ENCODE measurements at places on chromosomes 3 and 15. TPM values are rescaled to one million over a fixed set of nuclear protein-coding genes. Genes with fewer than 3 reads are reported as not detected.

DNA sequence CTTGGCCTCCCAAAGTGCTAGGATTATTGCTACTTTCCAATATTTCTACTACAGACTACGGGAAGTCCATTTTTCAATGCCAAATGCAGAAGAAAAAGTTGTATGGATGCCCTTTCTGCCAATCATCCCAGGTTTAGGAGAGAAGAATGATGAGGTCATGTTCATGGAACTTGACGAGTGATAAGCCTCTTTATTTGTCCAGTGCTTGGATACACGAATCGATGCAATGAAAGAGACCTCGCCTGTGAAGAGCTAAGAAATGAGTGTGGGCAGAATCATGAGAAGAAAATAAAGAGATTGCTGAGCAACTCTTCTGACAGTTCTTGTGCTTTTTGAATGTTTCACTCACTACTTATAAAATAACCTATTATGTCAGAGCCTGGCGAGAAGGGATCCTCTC is 996 bp upstream of the SLC28A1 start:
- DNase-seq: peak; percentile 43

DNA sequence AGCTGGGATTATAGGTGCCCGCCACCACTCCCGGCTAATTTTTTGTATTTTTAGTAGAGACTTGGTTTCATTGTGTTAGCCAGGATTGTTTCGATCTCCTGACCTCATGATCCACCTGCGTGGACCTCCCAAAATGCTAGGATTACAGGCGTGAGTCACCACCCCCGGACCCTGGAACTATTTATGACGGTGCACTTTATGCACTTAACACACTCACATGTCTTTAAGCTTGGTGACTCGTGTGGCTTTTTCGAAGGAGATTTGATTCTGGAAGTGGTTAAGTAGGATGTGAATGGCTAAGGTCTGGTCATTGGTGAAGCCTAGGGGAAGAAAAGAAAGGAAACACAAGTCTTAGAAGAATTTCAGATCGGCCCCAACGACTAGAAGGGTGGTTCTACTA is 20.3 kb downstream of the BBS4 start:
- peak; percentile 38 for DNase-seq

DNA sequence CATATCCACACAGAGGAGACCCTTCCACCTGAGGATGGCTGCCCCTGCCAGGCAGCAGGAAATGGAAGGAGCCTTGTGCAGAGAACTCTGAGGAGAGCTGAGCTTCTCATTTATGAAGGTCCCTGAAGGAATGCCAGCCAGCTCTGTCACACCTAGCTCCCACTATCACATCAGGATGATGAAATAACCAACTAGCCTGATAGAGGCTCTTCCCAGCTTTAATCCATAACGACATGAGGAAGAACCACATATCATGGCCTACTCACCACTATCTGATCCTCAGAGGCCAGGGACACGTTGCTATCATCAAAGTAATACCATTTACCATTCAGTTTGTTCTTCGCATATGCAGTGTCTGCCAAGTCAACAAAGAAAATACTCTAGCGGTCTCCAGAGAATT is 1.5 kb upstream of the C3orf62 start:
- DNase-seq: no peak

DNA sequence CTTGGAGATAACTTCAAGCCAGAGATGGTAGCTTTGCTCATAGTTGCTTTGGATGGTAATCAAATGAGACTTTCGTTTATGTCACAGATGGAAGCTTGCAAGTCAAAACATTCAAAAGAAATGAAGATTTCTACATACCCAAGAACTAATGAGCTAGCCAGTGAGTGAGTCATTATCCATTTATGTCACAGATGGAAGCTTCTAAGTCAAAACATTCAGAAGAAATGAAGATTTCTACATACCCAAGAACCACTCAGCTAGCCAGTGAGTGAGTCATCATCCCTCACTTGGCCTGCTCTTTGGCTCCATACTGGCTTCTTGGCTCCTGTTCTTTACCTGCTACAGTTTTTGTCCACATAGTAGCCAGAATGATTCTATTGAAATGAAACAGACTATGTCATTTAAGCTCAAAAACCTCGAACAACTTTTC is 559.8 kb upstream of the CBLB start:
- peak; percentile 100 for DNase-seq

GRCh38 chr3:4821975-4822374 is 157.3 kb upstream of the BHLHE40 start:
- DNase-seq: no peak

GRCh38 chr3:132342610-132343009 is 25.4 kb downstream of the ACP3 start:
- no peak for DNase-seq

GRCh38 chr3:16545413-16546185 is 32.1 kb upstream of the RFTN1 start:
- DNase-seq: no peak

GRCh38 chr15:39878406-39878785 is 41.7 kb downstream of the GPR176 start:
- DNase-seq: peak; percentile 73

GRCh38 chr3:17936736-17937480 is 194.5 kb upstream of the TBC1D5 start:
- no peak for DNase-seq

DNA sequence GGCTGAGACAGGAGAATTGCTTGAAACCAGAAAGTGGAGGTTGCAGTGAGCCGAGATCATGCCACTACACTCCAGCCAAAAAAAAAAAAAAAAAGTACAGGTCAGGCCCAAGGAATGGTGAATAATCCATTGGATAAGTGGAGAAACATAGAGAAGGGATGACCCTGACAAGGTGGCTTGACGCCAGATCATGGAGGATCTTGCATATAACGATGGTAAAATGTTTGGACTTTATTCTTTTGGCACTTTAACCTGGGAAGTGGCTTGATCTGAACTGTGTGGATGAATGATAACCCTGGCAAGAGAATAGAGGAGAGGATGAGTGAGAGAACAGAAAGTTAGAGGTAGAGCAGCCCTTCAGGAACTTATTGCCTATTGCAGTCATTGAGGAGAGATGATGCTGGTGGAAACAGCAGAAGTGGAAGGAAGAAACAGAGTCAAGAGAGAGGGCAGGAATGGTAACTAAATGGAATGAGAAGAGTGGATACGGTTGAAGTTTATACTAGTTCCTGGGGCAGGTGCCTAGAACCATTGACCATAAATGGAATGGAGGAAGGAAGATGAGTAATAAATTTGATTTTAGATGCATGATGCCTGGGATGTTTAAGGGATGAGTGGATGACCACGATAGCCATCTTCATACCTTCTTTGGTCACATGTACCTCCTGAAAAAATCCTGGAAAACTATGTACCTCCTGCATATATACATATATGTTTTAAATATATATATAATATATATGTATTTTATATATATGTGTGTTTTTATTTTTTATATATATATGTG is 57.8 kb downstream of the BLM start:
- peak; percentile 86 for DNase-seq

GRCh38 chr3:177924261-177924660 is 612.0 kb upstream of the KCNMB2 start:
- DNase-seq: no peak

DNA sequence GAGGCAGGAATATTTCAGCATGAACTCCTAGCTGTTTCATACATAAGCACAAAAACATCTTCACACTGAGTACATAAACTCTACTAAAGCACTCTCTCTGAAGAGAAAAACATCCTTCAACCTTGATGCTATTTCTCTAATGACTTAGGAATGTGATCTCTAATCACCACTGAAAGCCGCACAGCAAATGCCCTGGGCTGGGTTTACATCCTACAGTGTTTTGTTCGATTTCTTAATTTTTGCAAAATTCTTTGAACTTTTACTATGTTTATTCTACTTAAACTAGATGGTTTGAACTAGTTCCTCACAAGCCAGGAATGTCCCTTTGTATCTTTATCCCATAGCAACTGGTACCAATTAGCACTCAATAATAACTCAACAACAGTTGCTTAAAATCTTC is 130.9 kb upstream of the ABI3BP start:
- no peak for DNase-seq

GRCh38 chr3:170426240-170426797 is 7.7 kb downstream of the CLDN11 start:
- peak; percentile 69 for DNase-seq

GRCh38 chr3:190083635-190084034 is 37.1 kb downstream of the P3H2 start:
- no peak for DNase-seq

DNA sequence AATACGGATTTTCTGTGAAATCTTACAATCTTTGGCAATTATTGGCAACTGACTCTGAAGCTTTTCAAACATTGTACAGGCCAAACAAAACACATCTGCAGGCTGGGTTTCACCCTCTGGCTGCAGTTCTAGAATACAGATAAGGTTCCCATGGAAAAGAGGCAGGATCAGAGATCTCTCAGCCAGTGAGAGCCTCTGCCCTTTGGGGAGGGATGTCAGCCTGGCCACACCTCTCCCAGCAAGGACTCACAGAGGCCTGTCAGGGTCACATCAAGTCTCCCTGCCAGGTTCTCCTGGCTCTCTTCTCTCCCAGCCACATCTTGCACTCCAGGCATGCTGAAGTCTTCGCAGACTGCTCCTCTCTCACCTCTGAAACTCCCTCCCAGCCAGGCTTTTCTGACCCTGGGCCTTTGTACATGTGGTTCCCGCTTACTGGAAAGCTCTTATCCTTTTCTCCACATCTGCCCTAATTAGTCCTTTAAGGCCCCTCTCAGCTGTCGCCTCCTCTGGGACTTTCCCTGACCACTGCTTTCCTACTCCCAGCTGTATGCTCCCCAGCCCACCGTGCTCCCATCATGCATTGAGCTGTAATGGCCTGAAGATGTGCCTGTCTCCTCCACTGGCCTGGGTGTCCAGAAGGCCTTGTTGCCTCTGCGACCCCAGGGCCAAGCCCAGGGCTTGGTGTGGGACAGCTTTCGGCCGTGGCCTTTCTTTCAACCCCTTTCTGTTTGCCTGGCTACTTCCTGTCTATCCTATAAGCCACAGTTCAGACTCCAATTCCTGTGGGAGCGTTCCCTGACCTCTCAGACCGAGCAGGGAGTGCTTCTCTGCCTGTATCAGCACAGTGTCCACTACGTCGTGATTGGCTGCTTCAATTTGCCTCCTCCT is 4.3 kb downstream of the RBP1 start:
- DNase-seq: peak; percentile 92

GRCh38 chr3:127458696-127459604 is 131.6 kb downstream of the TPRA1 start:
- DNase-seq: no peak

DNA sequence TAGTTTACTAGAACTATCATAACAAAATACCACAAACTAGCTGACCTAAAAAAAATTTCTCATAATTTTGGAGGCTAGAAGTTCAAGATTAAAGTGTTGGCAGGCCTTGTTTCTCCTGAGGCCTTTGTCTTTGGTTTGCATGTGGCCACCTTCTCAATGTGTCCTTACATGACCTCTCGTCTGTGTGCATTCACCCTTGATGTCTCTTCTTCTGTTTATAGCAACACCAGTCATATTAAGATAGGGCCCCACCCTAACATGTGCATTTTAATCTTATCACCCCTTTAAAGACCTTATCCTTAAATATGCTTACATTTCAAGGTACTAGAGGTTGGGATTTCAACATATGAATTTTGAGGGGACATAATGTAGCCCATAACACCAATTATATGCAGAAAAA is 177.0 kb downstream of the ZBBX start:
- DNase-seq: no peak

GRCh38 chr3:14265246-14265962 is 86.8 kb downstream of the LSM3 start:
- DNase-seq: peak; percentile 77

DNA sequence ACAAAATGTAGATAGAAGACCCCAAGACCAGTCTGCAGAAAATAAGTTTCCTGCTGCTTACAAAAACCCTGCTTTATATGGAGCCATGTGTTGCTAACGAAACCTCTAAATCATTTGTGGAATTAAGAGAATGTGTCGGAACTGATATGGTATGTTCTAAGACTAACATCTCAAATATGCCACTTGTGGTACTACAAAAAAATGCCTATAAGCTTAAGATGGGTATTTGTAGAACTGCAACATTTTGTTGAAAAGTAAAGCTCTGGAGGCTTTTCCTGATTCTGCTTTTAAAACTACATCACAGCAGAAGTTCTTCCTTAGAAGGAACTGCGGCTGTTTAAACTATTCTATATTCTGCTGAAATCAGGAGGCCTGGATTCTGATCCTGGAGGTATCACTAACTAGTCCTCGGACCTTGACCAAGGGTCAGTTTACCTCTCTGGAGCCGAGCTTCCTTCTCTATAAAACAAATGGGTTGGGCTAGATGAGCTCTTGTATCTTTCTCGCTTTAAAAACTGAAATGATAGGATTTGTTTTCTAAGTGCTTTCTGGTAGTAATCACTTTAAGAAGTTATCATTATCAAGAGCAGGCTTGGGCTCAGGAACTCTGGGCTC is 74.9 kb downstream of the RAD18 start:
- peak; percentile 95 for DNase-seq

GRCh38 chr15:40906991-40907802 is 12.9 kb downstream of the VPS18 start:
- DNase-seq: peak; percentile 29

- no peak for DNase-seq
These were observed 51.7 kb downstream of the OTOL1 start for GRCh38 chr3:161548301-161548700.

GRCh38 chr3:53161450-53161819 is 426 bp downstream of the PRKCD start:
- no peak for DNase-seq

GRCh38 chr15:78059110-78059839 is 18.2 kb downstream of the TBC1D2B start:
- DNase-seq: peak; percentile 37

GRCh38 chr3:166527325-166527724 is 690.1 kb upstream of the BCHE start:
- peak; percentile 60 for DNase-seq

DNA sequence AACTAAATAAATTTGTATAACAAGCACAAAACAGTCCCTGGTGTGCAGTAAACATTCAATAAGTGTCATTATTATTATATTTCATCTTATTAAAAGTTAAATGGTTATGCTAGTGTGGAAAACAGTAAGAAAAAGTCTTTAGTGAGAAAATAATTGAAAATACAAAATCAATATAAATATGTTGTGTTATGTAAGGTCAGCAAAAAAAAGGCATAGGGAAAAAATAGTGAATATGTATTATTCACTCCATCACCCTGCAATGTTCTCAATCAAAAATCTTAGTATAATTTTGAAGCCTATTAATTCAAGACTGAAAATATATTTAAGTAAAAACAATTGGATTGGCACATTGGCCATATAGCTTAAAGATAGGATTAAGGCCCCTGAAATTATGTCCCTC is 63.3 kb upstream of the KCNMB2 start:
- no peak for DNase-seq

CCDC71 gene
- total RNA-seq: 20.5 TPM

TMEM212 gene
- not detected for total RNA-seq

TGM5 gene
- total RNA-seq: 0.16 TPM

PIGZ gene
- total RNA-seq: 0.54 TPM

NR2E3 gene
- total RNA-seq: not detected

ALDH1L1 gene
- not detected for total RNA-seq

TGM4 gene
- total RNA-seq: 0.18 TPM

PAK2 gene
- total RNA-seq: 124 TPM

Data from astrocyte (in vitro differentiated cells and primary cell).